Coronary artery (tissue), 2 donors: ENCODE measurements at places on chromosomes 5 and 9.

DNA sequence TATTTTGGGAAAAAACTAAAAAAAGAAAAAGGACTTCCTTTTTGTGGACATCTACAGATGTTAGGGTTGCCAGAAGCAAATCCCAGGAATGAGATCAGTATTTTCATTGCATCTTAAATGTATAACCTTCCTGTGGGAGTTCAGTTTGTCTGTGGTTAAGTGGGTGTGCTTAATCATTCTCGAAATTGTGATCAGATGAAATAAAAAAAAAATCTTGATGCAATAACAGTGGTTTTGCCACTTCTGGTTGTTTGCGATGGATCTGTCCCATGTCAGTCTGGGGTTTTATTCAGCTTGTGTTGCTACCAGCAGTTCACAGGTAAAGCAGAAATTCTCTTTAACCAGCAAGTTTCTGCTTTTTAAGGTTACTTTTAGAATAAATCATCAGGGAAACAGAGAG is 179.0 kb downstream of the MAN2A1 start:
- DNase-seq = no peak

DNA sequence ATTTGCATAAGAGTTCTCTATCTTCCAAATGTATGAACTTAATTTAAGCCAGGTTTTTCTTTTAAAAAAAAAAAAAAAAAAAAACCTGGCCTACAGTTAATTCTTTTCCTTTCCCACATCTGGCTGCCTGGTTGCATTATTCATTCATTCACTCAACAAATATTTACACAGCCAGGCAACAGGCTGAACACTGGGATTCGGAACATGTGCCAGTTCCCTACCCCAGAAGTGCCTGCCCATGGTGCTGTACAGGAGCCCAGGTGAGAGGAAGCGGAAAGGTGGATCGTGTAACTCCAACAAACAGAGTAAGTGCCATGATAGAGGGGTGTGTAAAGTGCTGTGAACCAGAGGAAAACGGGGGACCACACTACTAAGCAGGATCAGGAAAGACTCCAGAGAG is 93.6 kb downstream of the CDK5RAP2 start:
- no peak for DNase-seq

GRCh38 chr9:114621975-114622609 is 11.0 kb downstream of the TMEM268 start:
- no peak for DNase-seq

- no peak for DNase-seq
Observed at GRCh38 chr5:73441378-73441777, 7.2 kb downstream of the FOXD1 start.

DNA sequence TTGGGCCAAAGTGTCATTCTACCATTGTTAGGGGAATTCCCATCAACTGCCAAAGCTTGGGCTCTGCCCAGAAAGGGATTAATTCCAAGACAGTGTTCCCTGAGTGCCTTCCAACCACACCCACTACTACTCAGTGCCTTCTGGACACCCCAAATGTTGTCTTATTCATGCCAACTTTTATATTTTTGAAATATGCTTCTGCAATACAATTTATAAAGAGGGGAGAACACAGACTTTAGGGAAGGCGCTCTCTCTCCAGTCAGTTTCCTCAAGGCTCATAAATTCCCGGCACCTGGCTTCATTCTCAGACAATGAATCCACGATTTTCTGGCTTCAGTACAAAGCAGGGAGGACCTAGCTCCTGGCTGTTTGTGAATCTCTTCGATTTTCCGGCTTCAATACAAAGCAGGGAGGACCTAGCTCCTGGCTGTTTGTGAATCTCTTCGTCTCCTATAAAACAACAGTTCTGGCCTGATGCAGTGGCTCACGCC is 120.1 kb upstream of the MYO10 start:
- no peak for DNase-seq

- DNase-seq = no peak
Observed at GRCh38 chr9:134349936-134350335, 23.7 kb downstream of the RXRA start.

DNA sequence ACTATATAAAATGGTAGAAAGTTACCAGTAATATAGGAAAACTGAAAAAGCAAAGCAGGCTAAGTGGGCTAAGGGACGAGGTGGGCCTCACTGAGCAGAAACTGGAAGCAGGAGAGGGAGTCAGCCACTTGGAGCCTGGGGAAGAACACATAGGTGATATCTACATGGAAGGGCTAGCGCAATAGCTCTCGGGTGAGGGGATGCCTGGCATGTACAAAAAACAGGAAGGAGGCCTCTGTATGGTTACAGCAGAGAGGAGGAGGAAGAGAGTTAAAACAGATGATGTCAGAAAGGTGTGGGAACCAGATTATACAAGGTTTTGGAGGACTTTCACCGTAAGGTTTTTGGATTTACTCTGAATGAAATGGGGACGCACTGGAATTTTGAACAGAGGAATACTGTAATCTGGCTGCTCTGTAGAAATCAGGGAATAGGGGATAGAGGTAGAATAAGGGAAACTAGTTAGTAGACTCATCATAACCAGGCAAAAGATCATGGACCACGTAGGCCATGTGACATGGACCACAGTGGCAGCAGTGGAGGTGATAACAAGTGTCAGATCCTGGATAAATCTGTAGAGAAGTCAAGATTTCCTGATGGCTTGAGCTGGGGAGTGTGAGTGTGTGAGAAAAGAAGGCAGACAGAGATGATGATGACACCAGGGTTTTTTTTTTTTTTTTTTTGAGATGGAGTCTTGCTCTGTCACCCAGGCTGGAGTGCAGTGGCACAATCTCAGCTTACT is 52.5 kb downstream of the FNBP1 start:
- no peak for DNase-seq

GRCh38 chr5:78638423-78638822 is 10.1 kb downstream of the LHFPL2 start:
- DNase-seq = no peak

GRCh38 chr9:137482094-137482781 is 23.1 kb upstream of the NSMF start:
- no peak for DNase-seq

- no peak for DNase-seq
Observed at GRCh38 chr9:14434158-14434504, 120.2 kb upstream of the NFIB start.

- no peak for DNase-seq
Observed at GRCh38 chr5:93922551-93922950, 181.2 kb upstream of the POU5F2 start.

DNA sequence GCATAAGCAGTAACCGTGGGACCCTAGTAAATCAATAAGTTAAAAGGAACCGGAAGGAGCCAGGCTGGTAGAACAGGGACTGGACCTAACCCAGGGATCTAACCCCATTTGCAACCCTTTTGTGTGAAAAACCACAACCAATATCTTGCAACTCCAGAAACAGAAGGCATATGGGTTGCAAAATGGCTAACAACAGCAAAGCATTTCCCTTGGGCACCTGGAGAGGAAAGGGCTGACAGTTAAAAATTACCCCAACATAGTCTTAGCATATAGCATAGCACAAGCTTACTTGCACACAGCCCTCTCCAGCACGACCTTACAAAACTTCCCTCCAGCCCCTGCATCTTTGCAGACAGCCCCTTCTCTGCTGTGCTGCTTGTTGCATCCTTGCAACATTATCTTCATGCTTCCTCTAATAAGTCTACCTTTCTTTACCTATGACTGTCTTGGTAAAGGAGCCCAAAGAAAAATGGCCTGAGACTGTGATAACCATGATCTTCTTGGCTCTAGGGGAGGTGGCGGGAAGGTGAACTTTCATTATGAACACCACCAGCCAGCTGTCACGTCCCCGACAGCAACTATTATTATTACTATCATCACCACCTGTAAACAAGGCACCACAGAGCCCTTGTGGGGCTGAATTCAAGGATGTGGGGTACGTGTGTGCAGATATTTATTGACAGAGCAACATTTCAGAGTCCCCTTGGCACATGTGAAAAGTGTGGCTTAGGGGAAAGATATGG is 49.8 kb downstream of the PRRC1 start:
- no peak for DNase-seq

GRCh38 chr9:88691811-88692210 is 156.8 kb downstream of the NXNL2 start:
- DNase-seq = no peak

GRCh38 chr5:81097713-81098112 is 135.4 kb upstream of the CKMT2 start:
- no peak for DNase-seq

- no peak for DNase-seq
Observed at GRCh38 chr9:77587851-77588250, 60.3 kb downstream of the GNA14 start.

DNA sequence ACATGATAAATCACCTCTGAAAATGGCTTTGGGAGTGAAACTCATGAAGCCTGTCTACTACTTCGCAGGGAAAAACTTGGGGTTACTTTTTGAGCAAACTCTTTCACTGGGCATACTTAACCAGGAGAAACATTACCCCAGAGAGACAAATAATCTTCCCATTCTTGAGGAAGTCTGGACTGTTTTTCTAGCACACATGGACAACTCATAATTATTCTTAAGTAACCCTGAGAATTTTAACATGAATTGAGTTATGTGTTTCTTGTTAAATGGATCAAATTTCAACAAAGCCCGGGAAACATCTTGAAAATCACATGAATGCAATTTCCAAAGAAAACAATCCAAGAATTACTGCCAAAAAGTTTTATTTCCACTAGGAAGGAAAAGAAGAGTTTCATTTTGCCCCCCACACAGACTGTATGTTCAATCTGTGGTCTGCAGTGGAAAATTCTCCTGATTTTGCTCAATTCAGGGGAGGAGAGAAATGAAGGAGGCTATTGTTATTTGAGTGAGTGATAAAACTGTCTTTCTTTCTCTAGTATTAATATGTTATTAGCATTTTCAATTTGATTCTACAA is 564.8 kb upstream of the CLINT1 start:
- DNase-seq = no peak

DNA sequence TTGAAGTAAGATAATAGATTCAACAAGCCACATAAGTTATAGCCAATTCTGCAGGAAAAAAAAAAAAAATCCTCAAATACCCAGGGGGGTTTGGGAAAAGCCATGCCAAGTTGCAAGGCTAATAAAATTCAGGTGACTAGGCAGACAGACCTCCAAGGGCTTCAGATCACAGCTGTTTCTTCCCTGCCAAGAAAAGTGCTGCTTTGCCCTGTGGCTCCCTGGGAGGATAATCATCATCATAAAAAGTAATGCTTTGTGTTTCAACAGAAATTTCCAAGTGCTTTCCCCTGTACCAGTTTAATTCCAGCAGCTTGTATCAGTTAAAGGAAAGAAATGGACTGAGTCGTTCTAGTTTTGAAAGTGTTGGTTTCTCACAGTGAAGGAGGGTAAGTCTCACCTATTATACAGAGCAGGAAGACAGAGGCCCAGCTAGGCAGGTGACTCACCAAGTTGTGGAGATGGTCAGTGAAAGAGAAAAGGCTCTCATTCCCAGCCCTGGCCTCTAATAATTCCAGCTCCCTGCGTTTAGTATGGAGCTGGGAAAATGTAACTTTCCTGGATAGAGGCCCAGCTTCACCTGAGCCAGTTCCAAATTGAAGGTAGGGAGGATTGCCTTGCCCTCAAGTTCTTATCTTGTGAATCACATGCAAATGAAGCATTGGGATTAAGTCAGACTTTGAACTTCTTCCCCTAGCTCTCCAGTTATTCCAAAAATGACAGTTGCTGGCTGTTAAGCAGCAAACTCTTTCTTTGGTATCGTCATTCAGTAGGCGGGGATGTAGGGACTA is 263.4 kb downstream of the GRIA1 start:
- DNase-seq = no peak

DNA sequence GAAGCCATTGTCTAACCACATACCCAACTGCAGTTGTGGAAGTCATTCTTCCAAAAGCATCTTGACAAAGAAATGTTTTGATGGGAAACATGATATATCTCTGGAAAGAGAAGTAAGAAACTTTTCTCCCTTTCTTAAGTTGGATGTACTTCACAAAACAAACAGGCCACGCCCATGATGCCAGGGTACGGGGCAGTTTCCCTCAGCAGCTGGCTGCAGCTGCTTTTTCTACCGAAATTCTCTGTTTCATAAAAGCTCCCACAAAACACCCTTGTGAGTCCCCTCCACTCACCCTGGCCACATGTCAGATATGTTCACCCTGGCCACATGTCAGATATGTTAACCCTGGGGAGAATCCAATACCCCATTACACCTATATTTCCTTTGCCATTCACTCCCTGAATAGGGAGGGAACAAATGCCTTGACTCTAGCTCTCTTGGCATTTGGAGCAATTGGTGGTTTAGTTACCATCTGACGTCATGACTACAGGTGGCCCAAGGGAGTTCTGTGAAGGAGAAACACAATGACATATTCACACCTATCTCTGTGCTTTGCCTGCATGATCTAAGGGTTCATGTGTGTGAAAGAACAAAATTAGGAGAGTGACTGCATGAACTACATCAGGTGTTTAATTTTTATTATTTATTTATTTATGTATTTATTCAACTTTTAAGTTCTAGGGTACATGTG is 103.0 kb downstream of the AOPEP start:
- DNase-seq = no peak

DNA sequence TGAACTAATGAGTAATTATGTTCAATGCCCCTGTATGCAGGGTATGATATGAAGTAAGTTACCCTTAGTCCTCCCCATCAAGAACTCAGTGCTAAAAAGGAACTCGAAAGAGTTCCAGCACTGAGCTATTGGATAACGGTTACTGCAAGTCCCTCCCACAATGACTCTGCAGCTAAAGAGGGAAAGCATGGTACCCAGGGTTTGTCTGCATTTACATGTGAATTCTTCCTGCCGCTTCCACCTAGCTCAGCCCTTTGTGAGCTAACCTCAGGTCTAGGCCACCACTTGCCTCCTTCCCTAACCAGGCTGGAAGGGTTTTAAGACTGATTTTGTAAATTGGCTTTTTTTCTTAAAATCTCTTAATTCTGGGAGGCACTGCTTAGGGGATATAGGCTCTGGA is 376.8 kb downstream of the EBF1 start:
- DNase-seq = no peak

DNA sequence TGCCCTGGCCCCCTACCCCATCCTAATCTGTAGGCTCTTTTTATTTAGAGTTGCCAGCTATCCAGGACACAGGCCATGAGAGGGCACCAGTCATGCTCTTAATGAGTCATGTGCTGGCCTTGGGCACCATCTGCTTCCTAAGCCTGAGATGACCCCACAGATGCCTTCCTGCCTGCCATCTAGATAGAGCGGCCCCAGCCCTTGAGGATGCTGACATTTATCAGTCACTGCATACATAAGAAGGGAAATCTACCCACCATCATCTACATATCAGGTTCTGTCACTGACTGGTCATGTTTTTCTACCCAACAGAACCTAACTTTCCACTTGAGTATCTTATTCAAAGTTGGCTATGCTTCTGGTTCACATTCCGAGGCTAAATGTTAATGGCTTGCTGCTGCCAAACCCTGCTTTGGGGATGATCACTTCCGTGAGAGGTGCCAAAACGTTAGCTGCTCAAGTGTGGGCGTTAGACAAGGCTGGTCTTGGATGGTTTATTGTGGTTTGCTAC is 49.9 kb upstream of the TTC23L start:
- DNase-seq = no peak

- DNase-seq = no peak
Observed at GRCh38 chr9:107180206-107180605, 102.9 kb upstream of the RAD23B start.
